ENCODE measurements at places on chromosomes 6 and 20. TPM values are rescaled to one million over a fixed set of nuclear protein-coding genes. Genes with fewer than 3 reads are reported as not detected.

GRCh38 chr6:34491091-34491430, 25.2 kb downstream of the PACSIN1 start:
- peak; percentile 56 for DNase-seq

DNA sequence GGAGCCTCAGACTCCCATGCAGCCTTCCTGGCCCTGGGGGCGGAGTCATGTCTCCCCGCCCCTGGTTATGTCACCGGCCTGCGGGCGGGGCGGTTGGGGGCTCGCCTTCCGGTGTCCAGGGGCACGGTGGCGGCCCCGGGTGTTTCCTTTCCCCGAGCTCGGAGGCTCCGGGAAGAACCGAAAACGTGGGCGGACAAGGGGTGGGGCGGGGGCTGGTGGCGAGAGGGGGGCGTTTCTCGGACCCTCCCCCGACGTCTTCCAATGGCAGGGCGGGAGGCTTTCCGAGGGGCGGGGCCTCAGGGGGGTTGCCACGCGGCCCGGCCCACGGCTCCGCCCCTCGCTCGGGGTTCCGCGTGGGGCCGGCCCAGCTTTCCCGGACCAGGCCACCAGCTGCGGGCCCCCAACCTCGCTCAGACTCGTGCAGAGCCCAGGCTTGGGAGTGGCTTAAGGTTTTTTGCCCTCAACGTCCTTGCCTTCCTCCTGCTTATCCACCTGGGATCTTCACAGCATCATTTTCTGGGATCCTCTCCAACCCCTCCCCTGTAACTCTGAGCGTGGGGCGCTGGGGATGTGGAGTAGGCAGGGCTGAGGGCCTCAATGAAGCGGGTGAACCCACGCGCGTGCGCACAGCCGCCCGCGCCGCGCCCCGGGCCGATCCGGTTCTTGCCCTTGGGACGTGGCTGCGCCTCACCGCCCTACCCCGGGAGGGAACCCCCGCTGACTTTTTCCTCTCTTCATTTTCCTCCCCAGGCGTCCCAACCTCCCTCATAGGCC, 2.1 kb upstream of the NRN1 start:
- DNase-seq: no peak

- peak; percentile 61 for DNase-seq
Measured at GRCh38 chr6:127148511-127148910, 30.0 kb downstream of the RSPO3 start.

- DNase-seq: no peak
Measured at GRCh38 chr6:44675449-44675848, 287.9 kb downstream of the CDC5L start.

- DNase-seq: no peak
Measured at GRCh38 chr6:35065870-35066269, 75.3 kb downstream of the TCP11 start.

DNA sequence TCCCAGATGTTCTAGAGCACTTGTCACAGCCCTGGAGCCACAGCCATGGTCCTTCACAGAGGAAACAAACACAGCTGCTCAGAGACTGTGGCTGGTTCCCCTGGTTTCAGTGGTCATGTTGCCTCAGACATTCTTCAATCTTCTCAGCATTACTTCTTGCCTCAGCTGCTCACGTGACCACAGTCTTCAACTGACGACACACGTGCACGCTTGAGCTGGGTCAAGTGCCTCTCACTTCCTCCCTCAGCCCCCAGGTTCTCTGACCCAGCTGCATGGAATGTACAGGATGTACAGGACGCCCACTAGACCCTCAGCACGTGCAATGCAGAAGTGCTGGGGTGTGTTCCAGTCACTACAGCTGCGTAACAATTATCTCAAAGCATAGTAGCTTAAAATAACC, 159.8 kb upstream of the GGTLC1 start:
- DNase-seq: no peak

The CLPSL1 gene
- not detected for total RNA-seq
